ENCODE measurements at places on chromosomes 4 and X.

GRCh38 chr4:79163981-79164490 is 161.8 kb downstream of the NAA11 start:
- DNase-seq = no peak

- no peak for DNase-seq
Observed at GRCh38 chr4:23741681-23742191, 148.1 kb downstream of the PPARGC1A start.

DNA sequence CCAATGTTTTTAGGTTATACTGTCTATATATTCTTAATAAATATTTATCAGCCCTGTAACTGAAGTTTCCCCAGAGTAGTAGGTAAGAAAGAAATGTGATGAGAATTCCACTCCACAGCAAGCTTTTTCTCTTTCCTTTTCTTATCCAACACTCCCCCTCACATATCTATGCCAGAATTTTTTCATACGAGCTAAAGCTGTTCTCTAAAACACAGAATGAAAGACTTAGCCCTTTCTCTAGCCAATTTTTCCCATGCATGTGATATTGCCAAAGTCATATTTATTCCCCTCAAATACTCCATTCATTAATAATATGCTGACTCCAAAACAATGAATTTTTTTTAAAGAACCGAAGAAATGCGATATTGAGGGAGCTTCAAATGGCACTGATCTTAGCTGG is 32.3 kb downstream of the VEGFC start:
- no peak for DNase-seq

DNA sequence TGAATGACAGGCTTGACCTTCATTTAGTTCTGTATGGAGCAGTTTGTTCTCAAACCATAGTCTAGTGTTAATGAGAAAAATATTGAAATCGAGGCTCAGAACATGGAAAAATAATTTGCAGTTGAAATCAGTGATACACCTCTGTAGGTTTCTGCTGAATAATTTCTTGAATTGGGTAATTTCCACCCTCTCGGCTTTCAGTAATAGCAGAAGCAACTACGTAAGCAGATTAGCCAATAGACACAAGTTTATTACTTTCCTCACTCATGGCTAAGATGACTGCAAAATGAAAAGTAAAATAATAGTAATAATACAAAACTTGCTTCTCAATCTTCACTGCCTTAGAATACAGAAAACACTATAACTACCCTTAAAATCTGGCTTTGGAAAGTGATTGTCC is 46.0 kb downstream of the USP38 start:
- no peak for DNase-seq

DNA sequence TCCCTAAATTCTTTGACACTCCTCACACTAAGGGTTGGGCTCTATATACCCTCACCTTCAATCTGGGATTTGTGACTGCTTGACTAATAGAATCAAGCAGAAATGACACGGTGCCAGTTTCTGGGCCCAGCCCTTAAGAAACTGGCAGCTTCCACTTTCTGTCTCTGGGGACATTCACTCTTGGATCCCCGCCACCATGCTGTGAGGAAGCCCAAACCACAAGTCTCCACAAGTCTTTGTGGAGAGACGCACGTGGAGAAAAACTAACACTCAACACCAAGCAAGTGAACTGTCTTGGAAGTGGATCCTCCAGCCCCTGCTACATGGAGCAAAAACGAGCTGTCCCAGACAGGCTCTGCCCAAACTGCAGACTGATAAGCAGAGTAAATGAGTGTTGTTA is 1.1 kb upstream of the EDNRA start:
- DNase-seq = no peak

- DNase-seq = no peak
Observed at GRCh38 chrX:46125111-46125510, 420.1 kb downstream of the ZNF674 start.

- DNase-seq = no peak
Observed at GRCh38 chr4:37873386-37873785, 17.5 kb upstream of the TBC1D1 start.

- DNase-seq = no peak
Observed at GRCh38 chr4:2096073-2096609, 37.0 kb downstream of the NAT8L start.

- no peak for DNase-seq
Observed at GRCh38 chrX:8048466-8048865, 121.3 kb upstream of the PNPLA4 start.

DNA sequence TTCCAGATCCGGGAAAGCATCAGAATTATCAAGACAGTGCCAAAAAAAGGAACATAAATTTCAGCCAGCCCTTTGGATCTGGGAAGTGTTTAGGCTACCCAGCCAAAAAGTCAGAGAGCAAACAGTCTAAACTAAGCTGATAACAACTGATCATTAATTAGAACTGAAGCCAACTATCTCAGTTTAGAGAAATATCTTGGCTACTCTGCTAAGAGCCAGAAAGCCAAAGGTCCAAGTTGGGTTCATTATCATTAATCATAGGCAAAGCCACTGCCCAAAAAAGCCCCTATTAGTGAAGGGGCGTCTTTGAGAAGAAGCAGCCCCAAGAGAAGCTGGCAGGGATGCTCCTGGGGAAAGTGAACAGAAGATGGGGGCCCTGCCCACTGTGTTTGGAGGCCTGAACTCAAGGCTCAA is 37.0 kb upstream of the SHISA3 start:
- no peak for DNase-seq

GRCh38 chrX:107272431-107272921 is 66.1 kb downstream of the DNAAF6 start:
- DNase-seq = no peak

DNA sequence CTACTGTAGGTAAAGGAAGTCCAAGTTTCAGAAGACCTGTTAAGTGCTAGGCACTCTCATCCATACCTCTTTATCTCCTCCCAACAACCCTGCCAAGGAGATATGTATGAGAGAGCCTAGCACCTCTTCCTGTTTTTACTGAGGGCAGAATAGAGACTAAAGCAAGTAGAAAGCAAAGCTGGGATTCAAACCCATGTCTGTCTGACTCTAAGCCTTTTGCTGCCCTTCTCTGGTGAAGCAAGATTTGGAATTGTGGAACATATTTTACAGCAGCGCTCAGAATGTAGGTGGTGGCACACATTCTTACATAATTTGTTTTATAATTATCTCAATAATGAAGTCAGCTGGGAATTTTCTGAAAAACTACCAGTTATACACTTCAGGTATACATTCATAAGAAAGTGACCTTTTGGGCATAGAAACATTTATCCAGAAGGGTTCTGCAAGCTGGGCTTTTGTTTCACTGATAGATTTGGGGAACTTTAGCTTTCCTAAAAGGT is 41.7 kb downstream of the SEPTIN11 start:
- DNase-seq = no peak

DNA sequence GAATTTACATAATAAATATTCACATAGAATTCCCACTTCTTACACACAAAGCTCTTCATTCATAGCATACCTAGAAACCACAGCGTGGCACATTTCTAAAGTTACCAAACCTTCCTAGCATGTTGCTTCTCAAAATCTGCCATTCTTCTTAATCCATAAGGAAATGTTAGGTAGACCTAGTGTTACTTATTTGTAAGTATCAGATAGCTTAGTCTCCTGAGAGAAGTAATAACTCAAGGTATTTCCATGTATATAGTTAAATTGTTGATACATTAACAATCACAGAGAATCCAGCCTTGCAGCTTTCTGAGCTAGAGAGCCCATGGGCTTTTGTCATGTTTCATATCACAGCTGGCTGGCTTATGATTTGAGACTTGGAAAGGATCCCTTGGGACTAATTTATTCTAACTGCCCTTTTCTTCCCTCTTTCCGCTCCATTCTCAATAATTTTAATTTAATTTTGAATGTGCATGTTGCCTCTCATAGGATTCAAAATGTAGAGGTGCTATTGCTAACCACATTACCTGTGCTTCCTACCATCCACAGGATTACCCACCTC is 17.6 kb downstream of the SH3RF1 start:
- no peak for DNase-seq

DNA sequence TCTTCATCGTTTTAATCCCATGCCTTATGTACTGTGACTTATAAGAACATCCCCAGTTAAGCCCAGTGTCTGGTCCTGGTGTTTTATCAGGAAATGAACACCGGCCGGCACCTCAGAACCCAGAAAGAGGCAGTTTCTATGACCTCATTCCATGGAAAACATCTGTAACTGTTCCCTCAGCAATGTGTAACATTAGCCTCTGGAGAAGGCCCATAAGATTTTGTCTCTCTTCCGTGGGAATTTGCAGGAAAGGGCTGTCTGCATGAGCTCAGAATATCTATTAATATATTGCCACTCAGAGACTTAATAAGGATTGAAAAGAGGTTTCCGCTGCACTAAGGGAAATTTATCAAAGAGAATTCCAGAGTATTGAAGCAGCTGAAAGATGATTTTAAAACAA is 3.1 kb upstream of the TCEANC start:
- no peak for DNase-seq

DNA sequence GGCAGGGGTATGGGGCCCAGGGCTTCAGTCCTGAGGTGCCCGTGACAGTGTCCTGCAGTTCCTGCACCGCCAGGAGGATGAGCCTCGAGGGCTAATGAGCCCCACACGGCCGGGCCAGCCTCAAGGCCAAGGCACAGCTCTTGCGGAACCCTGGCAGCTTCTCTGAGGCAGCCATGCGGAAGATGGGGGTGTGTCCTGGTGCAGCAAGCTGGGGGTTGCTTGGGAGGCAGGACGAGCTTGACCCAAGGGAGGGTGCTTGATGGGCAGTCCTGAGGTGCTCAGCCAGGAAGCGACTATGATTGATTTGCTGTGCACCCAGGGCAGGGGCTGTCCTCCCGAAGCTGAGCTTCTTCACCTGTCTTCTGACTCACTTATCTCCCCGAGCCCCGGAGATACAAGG is 9.1 kb upstream of the FGFR3 start:
- DNase-seq = no peak

GRCh38 chr4:147980586-147980985 is 248.7 kb downstream of the ARHGAP10 start:
- DNase-seq = no peak

GRCh38 chrX:11960031-11960430 is 178.2 kb upstream of the FRMPD4 start:
- DNase-seq = no peak

DNA sequence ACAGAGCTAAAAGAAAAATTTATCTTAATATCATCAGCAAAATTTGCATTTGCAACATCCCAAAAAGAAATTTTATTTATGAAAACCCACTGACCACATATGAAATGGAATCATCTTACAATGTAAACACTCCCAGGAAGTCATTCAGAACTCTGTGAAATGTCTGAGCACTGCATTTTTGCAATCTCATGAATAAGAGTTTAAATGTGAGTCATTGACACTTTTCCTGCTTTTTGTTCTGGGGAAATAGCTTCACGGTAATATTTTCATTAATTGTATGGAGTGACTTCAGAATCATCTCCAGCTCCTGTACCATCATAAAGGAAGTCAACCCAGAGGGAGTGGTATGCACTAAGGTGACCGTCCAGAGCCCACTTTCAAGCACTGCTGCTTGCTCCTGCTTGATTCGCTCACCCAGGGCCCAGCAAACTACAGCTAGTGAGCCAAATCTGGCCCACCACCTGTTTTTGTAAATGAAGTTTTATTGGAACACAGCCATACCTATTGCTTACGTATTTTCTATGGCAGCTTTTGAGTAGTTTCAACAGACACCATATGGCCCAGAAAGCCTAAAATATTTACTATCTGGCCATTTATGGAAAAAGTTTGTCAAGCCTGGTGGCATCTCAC is 17.2 kb downstream of the EDNRA start:
- DNase-seq = no peak

All from stimulated activated CD8-positive, alpha-beta memory T cell treated with anti-CD3 and anti-CD28 coated beads, Interleukin-4, amount 100 ng/mL, for 1 hour (primary cell).